NCI-H2107 (cell line): ENCODE measurements at places on chromosomes 12 and 14.
A peak's percentile ranks its signal among the peaks of the same experiment; 100 is the strongest.

DNA sequence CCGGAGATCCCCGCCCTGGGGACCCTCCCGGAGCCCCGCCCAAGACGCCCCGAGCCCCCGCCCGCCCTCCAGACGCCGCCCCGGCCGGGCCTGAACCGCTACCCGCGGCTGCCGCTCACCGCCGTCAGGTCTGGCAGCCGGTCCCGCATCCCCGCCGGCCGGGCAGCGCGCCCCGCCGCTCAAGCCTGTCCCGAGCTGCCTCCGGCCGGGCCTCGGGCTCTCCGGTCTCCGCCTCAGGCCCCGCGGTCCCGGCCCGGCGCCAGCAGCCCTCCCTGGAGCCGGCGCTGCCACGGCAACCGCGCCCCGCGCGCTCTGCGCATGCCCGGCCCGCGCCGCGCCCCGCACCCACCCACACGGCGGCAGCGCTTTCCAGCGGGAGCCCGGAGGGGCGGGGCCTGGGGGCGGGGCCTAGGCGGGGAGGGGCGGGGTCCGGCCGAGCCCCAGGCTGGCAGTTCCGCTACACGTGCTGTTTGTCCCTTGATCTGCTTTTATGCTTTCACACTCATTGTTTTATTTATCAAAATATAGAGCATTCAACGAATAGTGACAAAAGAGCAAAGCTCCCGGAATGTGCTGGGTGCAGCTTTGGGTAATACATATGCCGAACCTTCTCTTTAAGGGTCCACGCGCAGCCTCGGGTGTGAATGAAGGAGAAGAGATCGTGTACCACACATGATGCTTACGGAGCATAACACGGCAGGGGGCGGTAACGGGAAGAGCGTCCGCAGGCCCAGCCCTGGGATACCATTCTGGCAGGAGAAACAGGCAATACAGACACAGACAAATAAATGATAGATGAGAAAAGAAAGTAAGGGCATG, at the start of gene STX2:
Gene STX2 (minus strand): TSS at position 300 of the 819 bp plus-strand sequence. CDS start 151 bp downstream, at position 149.
- peak; percentile 77 for DNase-seq

- DNase-seq: no peak
Measured at GRCh38 chr14:56801920-56802319, 8.4 kb downstream of the OTX2 start.

- DNase-seq: no peak
Measured at GRCh38 chr12:49133590-49133989, 2.4 kb upstream of the TUBA1B start.

GRCh38 chr12:89067421-89068187, 284.7 kb downstream of the DUSP6 start:
- DNase-seq: no peak

DNA sequence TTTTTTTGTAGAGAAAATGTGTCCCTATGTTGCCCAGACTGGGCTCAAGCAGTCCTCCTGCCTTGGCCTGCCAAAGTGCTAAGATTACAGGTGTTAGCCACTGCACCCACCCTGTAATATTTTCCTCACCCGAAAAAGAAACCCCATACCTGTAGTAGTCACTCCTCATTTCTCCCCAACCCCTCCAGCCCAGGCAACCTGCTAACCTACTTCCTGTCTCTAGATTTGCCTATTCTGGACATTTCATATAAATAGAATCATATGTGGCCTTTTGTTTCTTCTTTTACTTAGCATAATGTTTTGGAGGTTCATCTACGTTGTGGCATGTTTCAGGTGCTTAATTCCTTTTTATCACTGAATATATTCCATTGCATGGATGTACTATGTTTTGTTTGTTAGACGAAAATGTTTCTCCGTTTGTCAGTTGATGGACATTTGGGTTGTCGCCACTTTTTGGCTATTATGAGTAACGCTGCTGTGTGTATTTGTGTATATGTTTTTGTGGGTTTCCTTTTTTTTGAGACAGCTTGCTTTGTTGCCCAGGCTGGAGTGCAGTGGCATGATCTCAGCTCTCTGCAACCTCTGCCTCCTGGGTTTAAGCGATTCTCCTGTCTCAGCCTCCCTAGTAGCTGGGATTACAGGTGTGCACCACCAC, 6.2 kb downstream of the ANKRD13A start:
- no peak for DNase-seq

DNA sequence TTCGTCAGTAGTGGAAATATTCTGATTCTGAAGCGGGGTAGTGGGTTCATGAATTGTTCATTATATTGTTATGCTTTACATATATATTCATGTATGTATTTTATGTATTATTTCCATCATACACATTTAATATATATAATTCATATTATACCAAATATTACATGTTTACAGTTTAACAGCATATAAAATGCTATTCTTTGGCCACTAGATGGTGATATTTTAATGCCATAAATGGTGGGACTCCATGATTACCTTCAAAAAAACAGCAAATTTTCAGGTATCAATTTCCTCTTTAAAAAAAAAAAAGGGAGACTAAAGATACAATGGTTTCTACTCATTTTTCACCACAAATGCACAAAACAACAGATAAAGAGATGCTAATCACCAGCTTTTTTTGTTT, 41.0 kb downstream of the BDKRB1 start:
- DNase-seq: no peak

GRCh38 chr12:114238808-114239207, 167.1 kb downstream of the TBX5 start:
- DNase-seq: no peak

GRCh38 chr14:76947838-76948184, 80.7 kb downstream of the IRF2BPL start:
- DNase-seq: no peak

DNA sequence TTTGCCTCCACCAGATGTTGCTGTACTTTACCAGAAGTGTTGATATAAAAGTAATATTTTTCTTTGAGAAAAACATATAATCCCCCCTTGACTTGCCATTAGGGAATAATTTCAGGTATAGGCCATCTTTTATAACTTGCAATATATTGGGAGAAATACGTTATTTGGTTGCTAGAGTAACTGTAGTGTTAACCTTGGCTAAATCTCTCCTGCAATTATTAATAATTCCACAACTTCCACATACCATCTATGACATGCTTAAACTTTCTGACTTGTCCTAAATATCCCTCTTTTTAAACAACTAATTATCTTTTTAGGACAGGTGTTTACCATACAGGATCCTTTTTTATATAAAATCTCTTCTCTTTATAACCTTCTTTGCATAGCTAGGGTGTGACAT, 1048.2 kb downstream of the SLC16A7 start:
- DNase-seq: no peak
